Bladder microvascular endothelial cell (primary cell): ENCODE measurements at places on chromosomes 11 and 22. TPM values are rescaled to one million over a fixed set of nuclear protein-coding genes. Genes with fewer than 3 reads are reported as not detected.

Gene KCTD14
- 0.25 and 0.32 TPM in 2 replicates for total RNA-seq

Gene UCP3
- total RNA-seq, result 0.16 and 0.57 TPM in 2 replicates

Gene BCO2
- total RNA-seq, result 0.65 and 1.9 TPM in 2 replicates

Gene ACRV1
- not detected in 2 replicates for total RNA-seq

Gene DAGLA
- 1.8 and 7.5 TPM in 2 replicates for total RNA-seq

Gene SLC25A45
- 0.81 and 2.8 TPM in 2 replicates for total RNA-seq

Gene HTR3A
- not detected in 2 replicates for total RNA-seq

Gene SPI1
- not detected in 2 replicates for total RNA-seq

Gene AGBL2
- total RNA-seq, result 0.31 and 0.32 TPM in 2 replicates

Gene OR8D4
- not detected in 2 replicates for total RNA-seq

Gene SLC1A2
- total RNA-seq, result not detected in 2 replicates

Gene SYCE3
- total RNA-seq, result not detected in 2 replicates

Gene FAM83F
- under 0.01 TPM in 1 of 2 replicates, not detected in the other for total RNA-seq

Gene ST3GAL4
- total RNA-seq, result 8.4 and 12.7 TPM in 2 replicates

Gene IGLL5
- total RNA-seq, result not detected in 2 replicates

Gene SLC17A6
- total RNA-seq, result not detected in 2 replicates

Gene RAG2
- total RNA-seq, result not detected in 2 replicates

Gene TBC1D22A
- 11.5 and 21.2 TPM in 2 replicates for total RNA-seq

Gene CECR2
- under 0.01 and 0.06 TPM in 2 replicates for total RNA-seq

Gene CCDC87
- total RNA-seq, result under 0.01 and 0.13 TPM in 2 replicates

Gene FOSL1
- 4.4 and 5.0 TPM in 2 replicates for total RNA-seq

Gene MOV10L1
- 7.9 and 61.9 TPM in 2 replicates for total RNA-seq

Gene POLR2F
- total RNA-seq, result 45.0 and 75.7 TPM in 2 replicates

Gene RIN1
- 2.9 and 4.0 TPM in 2 replicates for total RNA-seq

Gene CD3E
- not detected in 2 replicates for total RNA-seq

Gene CELSR1
- 2.3 and 74.3 TPM in 2 replicates for total RNA-seq

Gene CARD10
- total RNA-seq, result 29.6 and 37.2 TPM in 2 replicates

Gene NXPE2
- not detected in 2 replicates for total RNA-seq

Gene MCM5
- total RNA-seq, result 75.6 and 78.4 TPM in 2 replicates

Gene TLCD5
- 3.4 and 10.9 TPM in 2 replicates for total RNA-seq

Gene EEF1G
- total RNA-seq, result 1,133 and 1,197 TPM in 2 replicates

Gene NCAM1
- total RNA-seq, result 0.65 and 6.5 TPM in 2 replicates

Gene TMEM258
- total RNA-seq, result 71.4 and 84.5 TPM in 2 replicates

Gene ACTN3
- under 0.01 and 0.06 TPM in 2 replicates for total RNA-seq

Gene OLFML1
- under 0.01 and 0.06 TPM in 2 replicates for total RNA-seq

Gene OR5T1
- not detected in 2 replicates for total RNA-seq

Gene TMEM45B
- total RNA-seq, result 0.16 and 1.6 TPM in 2 replicates

Gene ANO1
- 0.13 and 0.32 TPM in 2 replicates for total RNA-seq

Gene MUC15
- not detected in 2 replicates for total RNA-seq

Gene TYMP
- 28.2 and 35.5 TPM in 2 replicates for total RNA-seq

Gene LUZP2
- under 0.01 TPM in 1 of 2 replicates, not detected in the other for total RNA-seq

Gene PGA5
- not detected in 2 replicates for total RNA-seq
